ENCODE measurements at places on chromosomes 2 and 18. TPM values are rescaled to one million over a fixed set of nuclear protein-coding genes. Genes with fewer than 3 reads are reported as not detected.
A peak's percentile ranks its signal among the peaks of the same experiment; 100 is the strongest.

GRCh38 chr18:43247944-43248343, 29.3 kb downstream of the SYT4 start:
- H3K4me3 ChIP-seq: no peak overlapping the region
- H3K27ac ChIP-seq: no peak overlapping the region
- no peaks in the 10 kb centered on the region for H3K4me1 ChIP-seq
- H3K27me3 ChIP-seq: no peaks in the 10 kb centered on the region

DNA sequence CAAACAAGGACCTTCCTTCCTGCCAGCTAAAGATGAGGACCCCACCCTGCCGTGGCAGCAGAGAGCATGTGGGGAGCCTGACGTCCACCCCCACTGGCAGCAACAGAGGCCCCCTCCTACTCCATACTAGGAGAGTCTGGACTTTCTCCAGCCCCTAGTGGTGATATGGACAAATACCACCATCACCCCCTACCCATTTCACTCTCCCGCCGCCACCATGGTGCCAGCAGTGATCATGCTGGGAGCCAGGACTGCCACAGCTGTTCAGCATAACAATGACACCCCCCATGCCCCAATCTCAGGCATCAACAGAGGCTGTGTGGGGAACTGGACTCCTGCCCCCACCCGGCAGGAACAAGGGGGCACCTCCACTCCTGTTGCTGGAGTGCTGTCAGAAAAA, 42.7 kb upstream of the ATP9B start:
- no peaks in the 10 kb centered on the region for H3K27me3 ChIP-seq
- H3K36me3 ChIP-seq: no peaks in the 10 kb centered on the region
- DNase-seq: no peak
- H3K4me1 ChIP-seq: no peaks in the 10 kb centered on the region
- H3K27ac ChIP-seq: no peak overlapping the region
- H3K4me3 ChIP-seq: no peak overlapping the region

DNA sequence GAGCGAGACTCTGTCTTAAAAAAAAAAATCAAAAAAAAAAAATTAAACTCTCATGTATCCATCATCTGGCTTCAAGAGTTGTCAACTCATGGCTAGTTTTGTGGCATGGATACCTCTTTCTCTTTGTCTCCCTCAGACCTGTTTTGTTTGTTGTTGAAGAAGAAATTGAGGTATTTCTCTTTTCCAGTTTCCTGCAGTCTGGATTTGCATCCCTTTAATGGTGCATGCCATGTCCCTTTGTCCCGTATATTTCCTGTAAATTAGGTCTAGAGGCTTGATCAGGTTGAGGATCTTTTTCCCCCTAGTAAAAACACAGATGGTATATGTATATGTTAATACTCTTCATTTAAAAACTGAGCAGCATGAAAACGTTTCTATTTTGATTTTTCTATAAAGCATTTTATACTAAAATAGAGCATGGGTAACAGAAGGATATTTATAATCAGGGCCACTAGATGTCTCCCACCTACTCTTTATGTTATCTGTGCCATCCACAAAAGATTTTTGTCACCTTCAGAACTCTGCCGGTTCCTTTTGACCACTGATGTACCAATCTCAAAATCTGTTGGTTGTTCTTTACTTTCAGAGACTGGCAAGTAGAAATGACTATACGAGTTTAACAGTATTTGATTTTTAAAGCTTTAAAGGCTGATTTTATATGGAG, 80.1 kb downstream of the GALNT1 start:
- H3K27ac ChIP-seq: no peak overlapping the region
- no peaks in the 10 kb centered on the region for H3K27me3 ChIP-seq
- H3K36me3 ChIP-seq: no peaks in the 10 kb centered on the region
- no peaks in the 10 kb centered on the region for H3K4me1 ChIP-seq
- no peak for DNase-seq

DNA sequence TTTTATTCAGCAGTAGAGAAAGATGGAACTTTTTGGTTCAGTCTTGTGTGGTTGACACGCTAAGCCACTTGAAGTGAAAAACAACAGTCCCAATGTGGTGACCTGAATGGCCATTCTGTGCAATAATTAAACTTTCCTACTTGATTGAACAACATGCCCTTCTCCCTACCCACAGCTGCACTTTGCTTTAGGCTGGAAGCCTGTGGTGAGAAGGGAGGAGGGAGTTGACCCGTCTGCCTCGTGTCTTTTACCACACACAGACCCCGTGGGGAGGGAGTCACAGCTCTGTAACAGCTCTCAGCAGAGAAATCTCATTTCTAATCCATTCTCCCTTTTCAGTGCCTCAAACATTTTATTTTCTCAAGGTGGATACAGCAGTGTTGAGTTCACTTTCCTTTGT, 138.2 kb upstream of the PKDCC start:
- no peak overlapping the region for H3K27ac ChIP-seq
- H3K4me3 ChIP-seq: no peak overlapping the region
- peaks cover 16% of the 10 kb centered on the region for H3K4me1 ChIP-seq
- H3K36me3 ChIP-seq: no peaks in the 10 kb centered on the region
- no peaks in the 10 kb centered on the region for H3K27me3 ChIP-seq

DNA sequence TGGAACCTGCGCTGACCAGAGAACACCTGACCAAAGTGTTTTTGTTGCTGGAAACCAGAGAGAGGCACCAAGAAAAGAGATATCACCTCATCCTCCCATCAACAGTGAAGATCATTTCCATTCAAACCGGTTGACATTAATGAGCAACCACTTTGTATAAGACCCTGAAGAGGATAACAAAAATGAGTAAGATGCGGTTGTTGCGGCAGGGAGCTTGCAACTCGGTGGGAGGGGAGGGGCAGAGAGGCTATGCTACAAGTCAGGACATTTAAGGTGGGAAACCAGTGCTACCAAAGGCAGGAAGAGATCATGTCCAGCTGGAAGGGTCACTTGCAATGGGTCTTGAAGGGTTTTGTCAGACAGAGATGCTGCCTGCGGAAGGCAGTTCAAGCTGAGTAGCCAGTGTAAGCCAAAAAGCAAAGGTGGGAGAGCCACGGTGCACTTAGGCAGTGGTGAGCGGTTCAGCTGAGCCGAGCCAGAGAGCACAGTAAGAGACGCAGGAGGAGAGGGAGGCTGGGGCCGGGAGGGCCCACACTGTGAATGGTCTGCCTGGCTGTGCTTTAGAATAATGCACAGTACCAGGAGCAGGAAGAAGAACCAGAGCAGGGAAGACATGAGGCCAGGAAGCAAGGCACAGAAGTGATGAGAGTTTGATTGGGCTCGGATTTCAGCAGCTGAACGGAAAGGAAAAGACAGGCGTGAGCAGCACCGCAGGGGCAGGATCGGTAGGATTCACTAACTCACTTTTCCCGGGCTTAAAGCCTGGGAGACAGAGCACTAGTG, 24.4 kb upstream of the DTNB start:
- peaks cover 3% of the 10 kb centered on the region for H3K27me3 ChIP-seq
- no peaks in the 10 kb centered on the region for H3K4me1 ChIP-seq
- no peak overlapping the region for H3K4me3 ChIP-seq
- no peak for DNase-seq
- H3K27ac ChIP-seq: no peak overlapping the region

- H3K4me3 ChIP-seq: no peak overlapping the region
- H3K36me3 ChIP-seq: no peaks in the 10 kb centered on the region
- peaks cover 52% of the 10 kb centered on the region for H3K4me1 ChIP-seq
- peak overlapping the region; percentile 78 for H3K27ac ChIP-seq
- peak; percentile 59 for DNase-seq
Measured at GRCh38 chr2:120546048-120546864, 189.4 kb upstream of the GLI2 start.

Gene DNER
- 1.7 TPM for total RNA-seq

DNA sequence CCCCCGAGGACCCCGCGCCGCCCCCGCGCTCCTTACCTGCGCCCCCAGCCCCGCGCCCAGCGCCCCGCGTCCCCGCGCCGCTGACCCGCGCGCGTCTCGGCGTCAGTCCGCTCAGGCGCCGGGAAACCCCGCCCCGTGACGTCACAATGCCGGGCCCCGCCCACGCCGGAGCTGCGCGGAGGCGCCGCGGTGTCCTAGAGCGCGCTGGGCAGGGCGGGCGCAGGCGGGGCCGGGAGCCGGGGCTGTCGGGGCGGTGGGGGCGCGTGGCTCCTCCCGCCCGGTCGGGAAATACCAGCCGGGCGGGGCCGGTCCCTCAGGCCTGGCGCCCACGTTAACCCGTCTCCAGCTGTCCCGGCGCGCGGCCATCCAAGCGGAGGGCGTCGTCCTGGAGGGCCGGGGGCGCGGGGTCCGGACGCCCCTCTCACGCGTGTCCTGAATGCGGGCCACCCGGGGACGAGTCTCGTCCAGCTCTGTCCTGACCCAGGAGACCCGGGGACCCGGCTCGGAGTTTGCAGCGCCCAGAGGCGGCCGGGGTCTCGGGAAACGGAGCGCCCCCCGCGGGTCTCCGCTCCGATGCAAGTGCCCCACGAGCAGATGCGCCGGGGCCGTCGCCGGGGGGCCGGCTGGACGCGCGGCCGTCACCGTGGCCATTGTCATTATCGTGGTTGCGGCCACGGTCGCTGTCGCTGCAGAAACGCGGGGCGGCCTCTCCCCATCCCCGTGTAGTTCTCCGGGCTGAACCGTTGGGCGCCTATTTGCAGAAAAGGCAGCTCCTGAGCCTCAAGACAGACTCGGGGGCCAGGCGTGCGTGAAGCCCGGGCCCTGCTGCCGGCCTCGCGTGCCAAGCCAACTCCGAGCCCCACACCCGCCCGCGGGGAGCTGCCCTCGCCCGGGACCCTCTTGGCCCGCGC, at the start of gene SLC66A2:
TSS of gene SLC66A2 (minus strand) at position 109 of the 911 bp plus-strand sequence. CDS start 727 bp downstream, outside the sequence.
- H3K4me3 ChIP-seq: peak within 1 kb of the TSS; percentile 75
- DNase-seq: peak; percentile 81
- peak within 1 kb of the TSS; percentile 88 for H3K27ac ChIP-seq
- H3K36me3 ChIP-seq: no peaks in the 10 kb centered on the region
- H3K4me1 ChIP-seq: peaks cover 28% of the 10 kb centered on the region
- H3K27me3 ChIP-seq: no peaks in the 10 kb centered on the region

GRCh38 chr18:3692691-3693090, 242.7 kb downstream of the TGIF1 start:
- H3K36me3 ChIP-seq: no peaks in the 10 kb centered on the region
- DNase-seq: no peak
- H3K4me1 ChIP-seq: no peaks in the 10 kb centered on the region

- no peak overlapping the region for H3K4me3 ChIP-seq
- H3K27ac ChIP-seq: no peak overlapping the region
- no peaks in the 10 kb centered on the region for H3K4me1 ChIP-seq
- H3K36me3 ChIP-seq: no peaks in the 10 kb centered on the region
Measured at GRCh38 chr2:34004936-34005335, 405.8 kb upstream of the FAM98A start.

GRCh38 chr2:173996766-173997165, 31.6 kb upstream of the SP3 start:
- no peaks in the 10 kb centered on the region for H3K27me3 ChIP-seq
- no peaks in the 10 kb centered on the region for H3K36me3 ChIP-seq
- no peak for DNase-seq
- H3K27ac ChIP-seq: no peak overlapping the region
- peaks cover 3% of the 10 kb centered on the region for H3K4me1 ChIP-seq

DNA sequence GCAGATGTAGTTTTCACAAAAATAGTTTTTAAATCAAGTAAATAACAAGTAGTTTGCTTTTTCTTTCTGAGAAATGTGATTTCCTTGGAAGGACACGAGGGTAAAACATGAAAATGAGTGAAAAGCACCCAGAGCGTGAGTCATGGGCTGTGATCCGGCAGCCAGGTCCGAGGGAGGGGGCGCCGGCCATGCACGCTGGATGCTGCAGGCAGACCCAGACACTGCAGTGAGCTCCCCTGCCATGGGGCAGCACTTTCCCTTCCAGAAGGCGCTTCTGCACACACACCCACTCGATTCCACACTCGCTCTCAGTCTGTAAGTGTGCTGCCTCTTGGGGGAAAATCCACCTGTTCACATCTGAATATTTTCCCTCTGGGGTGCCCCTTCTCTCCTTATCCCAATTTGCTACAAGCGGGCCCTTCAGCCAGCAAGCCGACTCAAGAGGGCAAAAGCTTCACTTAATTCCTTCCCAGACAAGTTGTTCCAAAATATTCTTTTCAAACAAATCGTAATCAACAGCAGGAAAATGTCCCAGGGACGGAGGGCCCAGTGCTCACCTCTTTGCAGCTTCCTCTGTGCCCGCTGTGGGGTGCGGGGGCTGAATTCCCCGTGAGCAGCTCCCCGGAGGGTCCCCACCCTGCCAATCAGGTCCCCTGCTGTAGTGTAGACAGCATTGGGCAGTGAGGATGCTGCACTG, 87.0 kb upstream of the ID2 start:
- DNase-seq: no peak
- H3K4me1 ChIP-seq: no peaks in the 10 kb centered on the region
- H3K27ac ChIP-seq: no peak overlapping the region
- no peak overlapping the region for H3K4me3 ChIP-seq

- H3K36me3 ChIP-seq: no peaks in the 10 kb centered on the region
- H3K4me3 ChIP-seq: no peak overlapping the region
- DNase-seq: no peak
- H3K4me1 ChIP-seq: no peaks in the 10 kb centered on the region
- no peaks in the 10 kb centered on the region for H3K27me3 ChIP-seq
Measured at GRCh38 chr2:39990335-39990900, 211.4 kb upstream of the THUMPD2 start.

Gene C2orf80
- total RNA-seq: not detected

- no peaks in the 10 kb centered on the region for H3K36me3 ChIP-seq
- DNase-seq: no peak
- no peak overlapping the region for H3K4me3 ChIP-seq
- no peaks in the 10 kb centered on the region for H3K27me3 ChIP-seq
- H3K4me1 ChIP-seq: no peaks in the 10 kb centered on the region
Measured at GRCh38 chr2:113848758-113849415, 41.0 kb upstream of the ACTR3 start.

DNA sequence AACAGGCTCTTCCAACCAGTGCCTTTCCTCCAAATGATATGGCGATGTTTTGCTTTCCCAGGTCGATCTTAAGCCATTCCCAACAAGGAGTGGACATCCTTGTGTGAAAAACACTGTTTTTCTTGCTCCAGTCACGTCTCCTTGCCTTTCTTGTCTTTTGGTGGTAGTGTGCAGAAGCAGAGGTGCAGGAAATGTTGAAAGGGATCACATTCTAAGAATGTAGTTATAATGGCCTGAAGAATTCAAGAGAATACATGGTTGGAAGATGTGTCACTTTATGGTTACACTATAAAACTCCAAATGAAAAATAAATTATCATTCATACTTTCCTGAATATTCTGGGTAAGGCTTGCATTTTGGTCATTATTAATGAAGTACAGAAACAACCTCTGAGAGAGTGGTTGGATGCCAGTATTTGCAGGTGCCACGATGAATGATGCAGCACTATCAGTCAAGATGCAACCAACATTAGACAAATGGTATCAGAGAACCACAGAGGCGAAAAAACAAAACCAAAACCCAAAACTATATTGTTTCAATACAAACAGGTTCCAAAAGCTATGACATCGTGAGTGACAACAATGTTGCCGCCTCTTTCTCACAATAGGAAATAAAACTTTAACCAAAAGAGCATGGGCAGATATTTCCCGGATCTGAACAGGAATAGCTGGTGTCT, 27.5 kb upstream of the POLE4 start:
- no peaks in the 10 kb centered on the region for H3K27me3 ChIP-seq
- H3K4me1 ChIP-seq: no peaks in the 10 kb centered on the region
- no peak overlapping the region for H3K27ac ChIP-seq
- H3K36me3 ChIP-seq: no peaks in the 10 kb centered on the region

Gene DNAH7
- 0.07 TPM for total RNA-seq

Gene DUSP2
- total RNA-seq: 3.6 TPM

GRCh38 chr2:43448822-43449110, 147.1 kb downstream of the THADA start:
- no peak overlapping the region for H3K27ac ChIP-seq
- H3K36me3 ChIP-seq: no peaks in the 10 kb centered on the region
- peaks cover 21% of the 10 kb centered on the region for H3K4me1 ChIP-seq
- no peaks in the 10 kb centered on the region for H3K27me3 ChIP-seq

Gene PPIG
- total RNA-seq: 27.7 TPM

All from gastrocnemius medialis (tissue), 4 donors.